Suppressor macrophage treated with lipopolysaccharide for 1 hour (primary cell): ENCODE measurements at places on chromosomes 4 and X.

GRCh38 chr4:124018383-124019317, 622.1 kb downstream of the SPRY1 start:
- peak; percentile 71 for DNase-seq

DNA sequence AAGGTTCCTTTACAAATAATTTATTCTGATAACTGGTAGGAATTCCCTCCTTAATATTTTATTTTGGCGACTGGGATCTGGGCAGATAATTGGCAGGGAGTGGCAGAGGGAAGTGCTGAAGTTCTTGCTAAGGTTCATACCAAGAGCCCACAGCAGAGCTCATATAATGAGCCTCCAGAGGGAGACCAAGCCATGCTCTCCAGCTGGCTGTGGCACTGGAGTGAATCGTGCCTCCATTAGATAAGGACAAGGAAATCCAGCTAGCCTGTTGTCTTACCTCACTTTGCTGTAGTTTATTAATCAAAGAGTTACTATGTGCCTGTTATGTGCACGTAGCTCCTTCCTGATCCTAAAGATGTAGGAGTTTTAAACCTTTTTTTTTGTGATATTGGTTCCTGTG, 1.3 kb downstream of the ASB12 start:
- no peak for DNase-seq

GRCh38 chr4:152947311-152947710, 11.2 kb downstream of the FHDC1 start:
- DNase-seq, result no peak

- DNase-seq, result no peak
These were observed 126.1 kb downstream of the GPC3 start for GRCh38 chrX:133859336-133859735.

- peak; percentile 51 for DNase-seq
These were observed 561 bp upstream of the N4BP2 start for GRCh38 chr4:40055863-40056715.

GRCh38 chr4:48205107-48205506, 64.5 kb downstream of the TEC start:
- DNase-seq, result peak; percentile 59

DNA sequence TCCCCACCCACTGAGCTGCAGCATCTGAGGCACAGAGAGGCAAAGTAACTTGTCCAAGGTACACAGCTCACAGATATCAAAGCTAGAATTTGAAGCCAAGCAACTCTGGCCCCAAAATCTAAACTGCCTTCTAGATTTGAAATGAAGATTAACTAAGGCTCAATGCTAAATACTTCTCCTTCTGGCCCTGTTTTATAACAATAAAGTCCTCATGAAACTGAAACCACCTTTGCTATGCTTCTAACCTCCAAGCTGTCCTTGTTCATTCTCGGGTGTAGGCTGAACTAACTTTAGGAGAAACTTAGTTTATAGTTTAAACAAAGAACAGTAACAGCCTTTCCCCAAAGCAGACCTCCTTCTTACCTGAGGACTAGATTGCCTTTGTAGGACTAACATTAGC, 93.6 kb downstream of the DCTD start:
- DNase-seq, result no peak

GRCh38 chrX:631802-632365, 1.3 kb downstream of the SHOX start:
- DNase-seq, result no peak

DNA sequence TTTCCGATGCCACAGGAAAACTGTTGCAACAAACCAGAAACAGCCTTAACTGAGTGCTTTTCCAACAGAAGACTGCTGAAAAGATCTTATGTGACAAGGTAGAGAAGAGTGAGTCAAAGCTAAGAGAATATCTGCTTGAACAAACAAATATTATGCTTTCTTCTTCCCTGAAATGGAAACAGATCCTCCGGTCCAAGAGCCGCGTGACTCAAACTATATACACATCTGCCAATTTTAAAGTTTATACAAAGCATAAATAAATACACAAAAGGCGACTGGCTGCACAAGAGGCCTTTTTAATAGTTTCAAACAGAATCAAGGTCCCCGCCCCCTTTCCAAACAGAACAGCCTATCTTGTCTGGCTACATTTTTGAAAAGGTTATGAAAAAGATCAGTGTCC, 329.7 kb upstream of the F9 start:
- DNase-seq, result no peak

DNA sequence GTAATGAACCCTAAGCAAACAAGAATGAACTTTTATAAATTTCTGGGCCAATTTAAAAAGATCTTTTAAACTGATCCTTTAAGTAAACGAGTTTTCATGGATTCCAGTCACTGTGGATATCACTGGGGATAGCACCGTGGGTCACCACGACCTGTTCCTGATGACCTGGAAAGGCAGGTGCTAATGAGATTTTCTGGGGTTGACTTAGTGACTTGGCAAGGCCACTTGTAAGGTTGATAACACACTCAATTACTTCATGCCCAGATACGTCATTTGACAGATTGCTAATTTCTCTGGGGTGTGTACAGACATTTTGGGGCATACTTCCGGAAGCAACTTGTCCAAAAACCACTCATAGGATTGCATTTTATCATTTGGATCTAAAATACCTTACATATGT, 24.5 kb downstream of the PDLIM3 start:
- no peak for DNase-seq

GRCh38 chrX:78979789-78980464, 34.7 kb downstream of the P2RY10 start:
- DNase-seq, result peak; percentile 33

DNA sequence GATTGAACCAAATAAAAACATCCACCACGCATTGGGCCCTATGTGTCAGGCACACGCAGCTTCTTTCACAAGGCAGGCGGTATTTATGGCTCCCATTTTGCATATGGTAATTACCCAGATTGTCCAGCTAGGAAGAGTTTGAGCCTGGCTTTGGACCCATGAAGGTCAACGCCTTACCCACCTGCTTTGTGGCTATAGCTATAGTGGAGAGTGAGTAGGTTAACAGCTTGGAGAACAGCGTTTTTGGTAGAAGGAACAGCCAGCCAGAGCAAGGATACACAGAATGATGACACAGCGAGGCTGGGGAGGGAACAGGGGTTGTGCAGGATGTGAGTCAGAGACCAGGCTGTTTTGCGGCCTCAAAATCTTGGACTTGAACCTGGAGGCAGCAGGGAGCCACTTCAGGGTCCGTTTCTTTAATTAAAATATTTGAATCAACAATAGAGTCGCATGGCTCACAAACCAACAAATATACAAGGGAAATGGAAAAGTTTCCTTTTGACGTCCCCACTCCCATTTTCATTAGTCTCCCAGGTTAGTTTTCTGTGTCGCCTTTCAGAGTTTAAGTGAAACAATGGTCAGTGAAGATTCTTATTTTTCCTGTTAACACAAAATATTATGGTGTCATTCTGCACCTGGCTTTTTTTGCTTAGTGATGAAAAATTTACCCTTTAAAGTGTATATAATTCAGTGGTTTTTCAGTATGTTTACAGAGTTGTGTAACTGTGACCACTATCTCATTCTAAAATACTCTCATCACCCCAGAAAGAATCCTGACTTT, 118.2 kb upstream of the STX18 start:
- peak; percentile 40 for DNase-seq

GRCh38 chr4:99832321-99832720, 15.7 kb downstream of the DAPP1 start:
- DNase-seq, result peak; percentile 15

GRCh38 chr4:37890801-37891259, at the start of gene TBC1D1:
TBC1D1 (plus strand) TSS chr4:37891084; CDS start chr4:37902096, 11,012 bp downstream.
- peak; percentile 95 for DNase-seq

DNA sequence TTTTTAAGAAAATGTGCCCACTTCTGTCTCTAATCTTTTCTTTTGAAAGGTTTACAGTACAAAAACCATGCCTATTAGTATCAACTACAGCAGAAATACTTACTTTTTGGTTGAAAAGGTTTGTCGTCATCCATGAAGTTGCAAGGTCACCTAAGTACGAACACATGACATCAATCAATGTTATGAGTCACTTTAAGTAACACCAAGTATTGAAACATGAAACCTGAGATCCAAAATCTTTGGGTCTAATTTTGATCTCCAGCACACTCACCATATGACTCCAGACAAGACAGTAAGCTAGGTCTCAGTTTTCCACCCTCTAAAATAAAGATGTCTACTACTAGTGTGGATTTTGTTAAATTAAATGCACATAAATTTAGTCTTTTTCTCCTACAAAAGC, 8.4 kb downstream of the ZNF280C start:
- no peak for DNase-seq

- no peak for DNase-seq
These were observed 109.7 kb downstream of the PDLIM5 start for GRCh38 chr4:94561249-94562024.

GRCh38 chr4:74166135-74166534, 8.2 kb downstream of the MTHFD2L start:
- peak; percentile 19 for DNase-seq

DNA sequence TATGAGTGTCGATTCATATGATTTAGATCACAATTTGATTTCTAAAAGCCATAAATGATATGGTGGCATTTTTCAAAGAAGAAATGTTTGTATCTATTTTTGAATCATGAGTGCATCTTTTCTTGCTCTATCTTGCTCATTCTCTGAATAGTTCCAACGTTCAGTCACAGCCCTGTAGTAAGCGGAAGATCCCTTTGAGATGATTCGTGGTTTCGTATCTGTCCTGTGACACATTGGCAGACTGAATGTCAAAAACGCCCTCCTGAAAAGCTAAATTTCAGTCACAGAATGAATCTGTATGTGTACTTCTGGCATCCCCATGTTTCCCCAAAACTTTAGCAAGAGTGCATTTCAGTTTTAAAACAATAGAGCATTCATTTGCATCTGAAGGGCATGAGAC, 1066.9 kb upstream of the TENM3 start:
- no peak for DNase-seq

DNA sequence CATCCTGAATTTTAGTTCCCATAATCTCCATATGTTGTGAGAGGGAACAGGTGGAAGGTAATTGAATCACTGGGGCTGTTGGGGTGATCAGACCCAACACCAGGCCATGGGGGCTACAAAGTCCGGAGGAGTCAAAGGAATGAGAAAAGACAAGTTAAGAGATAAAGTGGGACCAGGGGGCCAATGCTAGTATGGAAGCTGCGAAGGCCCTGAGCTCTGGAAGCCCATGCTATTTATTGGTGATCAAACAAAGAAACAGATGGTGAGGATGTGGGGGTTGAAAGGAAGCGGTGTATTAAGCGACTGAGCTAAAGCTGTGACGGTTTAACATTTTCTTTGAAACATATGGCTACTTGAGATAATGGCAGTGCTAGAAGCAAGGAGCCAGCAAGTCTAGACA, 132.8 kb downstream of the PDGFC start:
- DNase-seq, result peak; percentile 4

GRCh38 chr4:86307432-86307831, 52.4 kb downstream of the MAPK10 start:
- DNase-seq, result no peak

DNA sequence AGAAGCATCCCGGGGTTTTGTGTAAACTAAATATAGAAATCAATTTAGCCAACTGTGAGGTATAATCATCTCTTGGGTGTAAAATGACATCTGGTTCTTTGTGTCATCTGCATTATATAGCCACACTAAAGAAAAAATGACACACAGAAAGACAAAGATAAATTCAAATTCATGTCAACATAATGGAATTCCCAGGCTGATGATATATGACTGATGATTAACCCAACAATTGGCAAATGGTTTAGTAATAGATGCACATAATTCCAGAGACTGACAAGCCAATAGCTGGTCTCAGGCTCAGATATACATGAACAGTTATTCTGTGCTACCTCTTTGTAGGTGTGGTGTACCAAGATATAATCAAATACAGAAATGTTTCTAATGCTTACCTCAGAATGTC, 375.4 kb upstream of the PITX2 start:
- no peak for DNase-seq

GRCh38 chr4:23920716-23921446, 31.0 kb upstream of the PPARGC1A start:
- no peak for DNase-seq

DNA sequence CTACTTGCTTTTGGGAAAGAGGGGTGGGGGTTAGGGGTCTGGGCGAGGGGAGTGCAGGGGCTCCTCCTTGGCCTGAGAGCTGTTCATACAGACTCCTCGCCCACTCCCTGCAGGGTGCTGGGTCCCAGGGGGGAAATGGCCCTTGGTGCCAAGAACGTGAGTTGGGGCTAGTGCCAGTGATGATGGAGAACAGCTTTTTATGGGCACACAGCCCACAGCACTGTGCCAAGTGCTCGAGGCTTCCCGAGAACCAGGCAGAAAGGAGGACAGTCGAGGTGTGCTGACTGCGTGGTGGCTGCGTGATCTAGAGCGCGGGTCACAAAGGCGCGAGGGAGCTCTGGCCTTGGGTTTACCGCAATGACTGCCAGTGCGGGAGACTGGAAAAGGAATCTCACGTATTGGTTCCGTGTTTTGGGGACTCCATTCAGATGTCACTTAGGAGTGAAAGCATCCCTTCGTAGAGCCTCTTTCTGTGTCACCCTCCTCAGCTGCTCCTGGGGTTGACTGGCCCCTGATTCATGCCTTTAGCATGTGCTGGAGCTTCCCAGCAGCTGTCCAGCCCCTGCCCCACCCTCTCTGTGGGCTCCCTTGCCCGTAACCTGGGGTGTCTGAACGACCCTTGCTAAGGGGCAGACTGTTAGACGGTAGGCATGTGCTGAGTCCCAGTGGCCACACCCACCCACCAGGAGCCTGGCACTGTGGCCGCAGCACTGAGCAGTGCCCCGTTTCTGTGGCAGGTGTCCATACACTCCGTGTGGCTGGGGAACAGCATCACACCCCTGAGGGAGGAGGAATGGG, 20.9 kb upstream of the MSANTD1 start:
- DNase-seq, result no peak

GRCh38 chrX:122046815-122047214, 999.4 kb downstream of the GLUD2 start:
- DNase-seq, result no peak

DNA sequence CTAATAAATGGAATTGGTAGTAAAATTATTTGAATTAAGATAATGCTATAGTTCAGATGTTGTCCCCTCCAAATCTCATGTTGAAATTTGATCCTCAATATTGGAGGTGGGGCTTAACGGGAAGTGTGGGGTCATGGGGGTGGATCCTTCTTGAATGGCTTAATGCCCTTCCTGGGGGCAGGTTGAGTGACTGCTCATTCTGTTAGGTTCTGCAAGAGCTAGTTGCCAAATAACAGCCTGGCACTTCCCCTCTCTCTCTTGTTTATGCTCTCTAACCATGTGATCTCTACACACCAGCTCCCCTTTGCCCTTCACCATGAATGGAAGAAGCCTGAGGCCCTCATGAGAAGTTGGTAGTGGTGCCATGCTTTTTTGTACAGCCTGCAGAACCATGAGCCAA, 724.8 kb upstream of the FTHL17 start:
- no peak for DNase-seq

DNA sequence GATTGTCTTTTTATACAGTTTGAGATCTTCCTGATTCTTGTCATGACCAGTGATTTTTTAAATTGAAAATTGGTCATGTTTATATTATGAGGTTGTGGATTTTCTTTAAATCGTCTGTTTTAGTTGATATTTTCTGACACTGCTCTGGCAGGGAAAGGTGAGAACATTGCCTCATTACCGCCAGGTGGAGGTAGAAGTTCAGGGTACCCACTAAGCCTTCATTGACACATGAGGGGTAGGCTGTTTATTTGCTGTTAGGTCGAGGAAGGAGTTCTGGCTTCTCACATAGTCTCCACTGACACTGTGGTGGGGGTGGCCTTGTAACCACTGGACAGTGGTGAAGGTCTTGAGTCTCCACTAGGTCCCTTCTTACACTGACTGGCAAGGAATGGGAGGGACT, 117.6 kb upstream of the GPR101 start:
- DNase-seq, result no peak
